Panc1 (cell line): ENCODE measurements at places on chromosomes 12 and 14.

DNA sequence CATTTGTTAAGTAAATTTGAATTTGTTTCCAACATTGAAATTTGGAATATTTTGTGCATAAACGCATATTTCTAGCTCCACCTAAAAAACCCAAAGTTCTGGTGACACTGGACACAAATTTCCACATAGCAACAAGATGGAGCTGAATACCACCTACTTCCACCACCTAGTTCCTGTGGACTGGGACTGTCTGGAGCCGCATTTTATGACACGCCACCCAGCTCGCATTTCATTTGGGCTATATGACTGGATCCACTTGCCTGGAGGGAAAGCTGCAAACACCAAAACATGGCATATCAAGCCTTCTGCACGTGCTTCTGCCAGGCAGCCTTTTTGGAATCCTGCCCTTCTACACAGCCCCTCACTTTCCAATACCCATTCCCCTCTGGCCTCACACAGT, 173.4 kb downstream of the KIF21A start:
- DNase-seq: no peak

DNA sequence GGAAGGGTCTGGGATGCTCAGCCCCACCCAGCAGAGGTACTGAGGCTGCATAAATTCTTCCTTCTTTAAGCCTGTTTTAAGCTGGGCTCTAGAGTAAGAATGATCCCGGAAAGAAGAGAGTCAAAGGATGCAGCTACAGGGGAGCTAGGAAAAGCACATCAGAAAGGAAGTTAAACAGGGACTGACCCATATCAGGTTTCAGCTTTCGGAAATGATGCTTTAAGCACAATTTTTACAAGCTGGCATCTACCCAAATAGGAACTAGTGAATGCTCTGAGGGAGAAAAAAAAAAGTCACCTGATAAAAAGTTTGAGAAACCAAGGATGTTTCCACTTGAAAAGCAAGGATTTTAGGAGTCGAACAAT, 22.0 kb downstream of the TSPAN8 start:
- no peak for DNase-seq

DNA sequence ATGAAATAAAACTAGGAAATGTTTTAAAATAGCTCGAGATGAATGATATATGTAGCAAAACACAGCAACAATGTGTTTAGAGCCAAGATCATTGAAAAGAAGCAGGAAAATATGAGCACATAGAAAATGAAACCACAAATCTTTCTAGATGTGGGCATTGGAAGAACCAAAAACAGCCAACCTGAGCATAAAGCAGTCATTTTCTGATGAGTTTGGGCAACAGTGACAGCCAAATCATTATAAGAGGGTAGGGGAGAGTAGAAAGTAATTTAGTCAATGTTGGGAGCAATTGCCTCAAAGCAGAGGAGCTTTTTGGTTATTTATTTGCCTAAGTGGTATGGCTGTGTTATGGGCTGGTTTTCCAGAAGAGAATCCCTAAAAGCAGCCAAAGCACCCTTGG, 8.8 kb upstream of the BICDL1 start:
- no peak for DNase-seq

GRCh38 chr12:124786061-124786964, 77.4 kb downstream of the SCARB1 start:
- DNase-seq: no peak

GRCh38 chr14:102675396-102675795, 82.9 kb downstream of the RCOR1 start:
- no peak for DNase-seq

DNA sequence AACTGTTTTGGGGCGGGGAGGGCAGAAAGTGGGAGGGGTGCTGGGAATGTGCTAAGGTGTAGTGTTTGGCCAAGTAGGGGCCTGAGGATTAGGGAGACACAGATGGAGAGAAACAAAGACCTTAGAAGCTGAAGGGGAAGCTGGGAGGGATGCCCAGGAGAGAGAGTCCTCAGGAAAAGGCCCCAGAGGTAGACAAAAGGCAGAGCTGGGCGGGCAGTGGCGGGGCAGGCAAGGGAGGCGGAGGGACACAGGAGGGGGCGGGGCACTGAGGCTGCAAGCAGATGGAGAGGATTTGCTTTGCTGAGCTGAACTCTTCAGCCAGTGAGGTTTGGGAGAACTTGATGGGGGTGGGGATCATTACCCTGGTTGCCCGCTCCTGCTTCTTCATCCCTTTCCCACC, 2.8 kb downstream of the PTMS start:
- no peak for DNase-seq

- no peak for DNase-seq
These were observed 1039.9 kb upstream of the USP15 start for GRCh38 chr12:61220337-61220736.

GRCh38 chr14:59303216-59303615, 114.7 kb downstream of the DAAM1 start:
- DNase-seq: no peak

DNA sequence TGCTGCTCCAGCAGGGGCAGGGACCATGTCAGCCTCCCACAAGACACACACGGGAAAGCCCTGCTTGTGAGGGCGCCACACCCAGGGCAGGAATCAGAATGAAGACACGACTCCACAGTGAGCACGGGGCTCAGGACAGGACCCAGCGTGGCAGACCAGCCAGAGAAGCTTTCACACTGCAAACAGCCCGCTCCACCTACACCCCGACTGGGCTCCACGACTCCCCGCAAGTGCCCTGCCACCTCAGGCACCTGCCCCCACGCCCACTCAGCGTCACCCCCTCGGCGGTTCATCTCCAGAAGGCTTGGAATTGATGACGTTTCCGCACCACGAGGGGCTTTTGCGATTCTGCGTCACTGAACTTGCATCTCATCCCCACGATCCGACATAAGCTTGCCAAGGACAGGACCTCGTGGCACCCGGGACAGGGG, 91.1 kb downstream of the FBXL14 start:
- no peak for DNase-seq

DNA sequence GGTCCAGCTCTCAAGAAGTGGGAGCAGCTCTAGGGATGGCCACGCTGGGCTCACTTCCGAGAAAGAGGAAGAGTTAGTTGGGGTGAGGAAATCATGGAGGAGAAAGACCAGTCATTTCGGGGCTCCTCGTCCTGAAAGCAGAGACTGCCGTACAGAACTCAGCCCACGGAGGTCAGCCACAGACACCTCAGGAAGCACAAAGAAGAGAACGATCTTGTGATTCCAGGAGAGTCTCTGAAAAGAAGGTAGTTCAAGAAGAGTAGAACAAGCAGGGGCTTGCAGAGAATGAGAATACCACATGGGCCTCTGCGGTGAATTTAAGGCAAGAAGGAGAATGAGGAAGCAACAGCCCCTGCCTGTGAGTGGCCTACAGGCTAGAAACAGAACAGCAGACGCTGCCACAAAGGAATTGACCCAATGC, 311.9 kb downstream of the CACNA1C start:
- no peak for DNase-seq

GRCh38 chr14:55819610-55820304, 239.8 kb downstream of the KTN1 start:
- no peak for DNase-seq

DNA sequence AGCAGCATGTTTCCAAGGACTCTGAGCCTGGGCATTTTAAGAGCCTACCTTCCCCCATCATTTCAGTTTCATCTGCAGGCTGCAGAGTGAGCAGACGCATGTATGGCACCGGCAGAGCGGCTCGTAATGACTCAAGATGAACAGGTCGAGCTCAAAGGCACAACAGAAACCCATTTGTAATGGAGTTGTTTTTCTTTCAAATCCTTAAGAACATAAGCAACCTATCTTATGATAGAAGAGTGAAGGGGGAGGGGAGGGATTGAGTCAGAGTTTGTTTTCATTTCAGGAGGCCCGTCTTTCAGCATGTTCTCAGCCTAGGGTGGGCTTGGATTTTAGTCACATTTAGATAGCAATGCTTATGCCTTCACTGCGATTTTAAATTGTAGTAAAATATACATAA, 54.9 kb upstream of the CISTR start:
- no peak for DNase-seq

- no peak for DNase-seq
These were observed 70.1 kb upstream of the PLXNC1 start for GRCh38 chr12:94078138-94078723.

DNA sequence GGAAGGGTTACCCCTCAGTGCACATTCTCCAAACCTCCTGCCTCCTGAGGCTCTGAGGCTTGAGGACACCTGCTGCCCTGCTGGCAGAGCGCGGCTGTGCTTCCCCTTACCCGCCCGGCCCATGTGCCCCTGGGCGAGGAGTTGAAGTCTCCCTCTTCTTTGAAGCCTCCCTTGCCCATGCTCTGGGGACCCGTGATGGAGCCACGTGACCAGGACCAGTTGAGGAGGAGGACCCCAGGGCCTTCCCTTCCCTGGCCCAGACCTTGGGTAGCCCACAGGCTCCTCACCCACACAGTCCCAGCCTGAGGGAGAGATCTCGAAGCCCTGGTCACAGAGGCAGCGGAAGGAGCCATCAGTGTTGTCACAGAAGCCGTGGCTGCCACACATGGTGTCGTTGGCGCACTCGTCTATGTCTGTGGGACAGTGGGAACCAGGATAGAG, 12.9 kb downstream of the ISCA2 start:
- no peak for DNase-seq

- no peak for DNase-seq
These were observed 98.9 kb downstream of the ZFP36L1 start for GRCh38 chr14:68693926-68694325.

DNA sequence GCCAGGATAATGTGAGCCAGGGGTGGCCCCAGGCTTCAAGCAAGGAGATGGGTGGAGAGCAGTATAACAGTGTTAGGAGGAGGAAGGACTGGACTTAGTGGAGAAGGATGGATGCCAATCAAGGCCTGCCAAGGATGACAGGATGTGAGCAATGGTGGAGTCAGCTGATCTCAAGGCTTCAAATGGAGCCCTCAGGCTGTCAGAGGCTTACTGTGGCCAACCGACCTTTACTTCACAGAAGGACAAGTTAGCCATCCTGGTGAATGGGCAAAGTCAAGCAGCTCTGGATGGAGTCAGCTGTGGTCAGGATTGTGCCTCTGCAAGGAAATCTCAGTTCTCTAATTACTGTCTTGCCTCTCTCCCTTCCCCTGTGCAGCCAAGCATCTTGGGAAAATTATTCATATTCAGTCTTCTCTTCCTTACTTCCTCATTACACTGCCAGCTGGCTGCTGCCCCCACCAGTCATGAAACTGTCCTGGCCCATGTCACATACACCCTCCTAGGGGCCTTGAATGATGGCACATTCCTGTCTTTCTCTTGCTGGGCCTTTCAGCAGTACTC, 7.6 kb upstream of the STAT6 start:
- DNase-seq: no peak

DNA sequence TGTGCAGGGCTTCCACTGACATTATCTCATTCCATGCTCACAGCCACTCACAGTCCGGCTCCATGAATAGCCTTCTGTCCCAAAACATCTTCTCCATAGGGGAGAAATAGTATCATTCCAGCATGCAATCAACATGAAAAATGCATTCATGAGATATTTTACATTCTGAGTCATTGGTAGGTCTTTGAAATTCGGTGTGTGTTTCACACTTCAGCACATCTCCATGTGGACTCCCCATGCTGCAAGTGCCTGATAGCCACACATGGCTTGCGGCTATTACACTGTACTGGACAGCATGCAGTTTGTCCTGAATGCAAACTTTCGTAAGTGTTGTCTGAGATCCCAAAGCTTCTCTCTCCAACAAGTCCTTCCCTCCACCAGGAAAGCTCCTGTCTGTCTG, 449.3 kb downstream of the MED13L start:
- no peak for DNase-seq

DNA sequence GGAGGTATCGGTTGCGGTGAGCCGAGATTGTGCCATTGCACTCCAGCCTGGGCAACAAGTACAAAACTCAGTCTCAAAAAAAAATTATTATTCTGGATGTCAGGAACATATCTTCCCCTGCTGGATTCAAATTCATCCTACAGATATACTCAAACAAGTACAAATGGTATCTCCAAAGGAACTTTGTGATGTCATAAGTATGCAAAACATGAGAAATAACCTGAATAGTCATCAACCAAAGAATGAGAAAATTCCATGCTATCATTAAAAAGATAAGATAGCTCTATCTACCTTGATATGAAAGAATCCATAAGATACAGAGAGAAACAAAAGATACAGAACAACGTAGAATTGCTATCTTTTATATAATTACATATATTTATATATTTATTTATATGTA, 67.7 kb downstream of the EEA1 start:
- DNase-seq: no peak
